ENCODE measurements at places on chromosomes 4 and X. TPM values are rescaled to one million over a fixed set of nuclear protein-coding genes. Genes with fewer than 3 reads are reported as not detected.

The TLR3 gene
- 0.91 TPM for polyA plus RNA-seq

The TACR3 gene
- not detected for polyA plus RNA-seq

The DYNLT3 gene
- polyA plus RNA-seq, result 43.7 TPM

The RBM47 gene
- polyA plus RNA-seq, result not detected

The TRAPPC2 gene
- polyA plus RNA-seq, result 16.1 TPM

The USP17L21 gene
- polyA plus RNA-seq, result not detected

The S100G gene
- not detected for polyA plus RNA-seq

The RENBP gene
- polyA plus RNA-seq, result not detected

The MSX1 gene
- polyA plus RNA-seq, result 0.86 TPM

The NCAPG gene
- 6.0 TPM for polyA plus RNA-seq

The PGK1 gene
- 486 TPM for polyA plus RNA-seq

The AMOT gene
- polyA plus RNA-seq, result 7.9 TPM

The DUSP9 gene
- polyA plus RNA-seq, result not detected

The DGAT2L6 gene
- not detected for polyA plus RNA-seq

The TXK gene
- not detected for polyA plus RNA-seq
